Stimulated activated CD8-positive, alpha-beta memory T cell treated with anti-CD3 and anti-CD28 coated beads, Interleukin-7, amount 100 ng/mL, for 4 hours (primary cell): ENCODE measurements at places on chromosomes 13 and 19.

DNA sequence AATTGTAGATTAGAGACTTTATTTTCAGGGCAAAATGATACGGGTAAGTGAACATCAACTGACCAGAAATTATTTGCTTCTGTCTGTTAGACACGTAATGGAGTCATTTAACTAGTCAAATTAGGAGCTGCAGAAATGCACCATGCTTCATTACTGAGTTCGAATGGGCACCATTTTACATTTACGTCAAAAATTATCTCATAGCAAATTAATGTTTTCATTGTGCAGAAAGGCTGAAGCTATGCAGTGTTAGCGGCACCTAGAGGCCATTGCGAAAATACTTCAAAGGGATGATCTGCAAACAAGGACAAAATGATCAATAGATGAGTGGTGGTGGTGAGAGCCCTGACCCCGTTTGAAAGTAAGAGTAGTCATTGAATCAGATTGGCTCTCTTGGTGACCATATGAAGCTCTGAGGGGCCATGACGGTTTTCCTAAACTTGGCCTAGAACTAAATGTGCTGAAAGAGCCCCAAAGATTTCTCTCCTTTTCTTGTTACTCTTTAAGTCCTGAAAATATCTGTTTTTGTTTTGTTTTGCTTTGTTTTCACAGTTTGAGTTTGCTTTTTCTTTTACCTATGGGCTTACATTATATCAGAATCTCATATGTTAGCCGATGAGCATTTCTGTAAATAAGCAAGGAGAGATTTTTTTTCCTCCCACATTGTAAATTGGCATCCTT is 277.9 kb downstream of the ZNF536 start:
- no peak for DNase-seq

DNA sequence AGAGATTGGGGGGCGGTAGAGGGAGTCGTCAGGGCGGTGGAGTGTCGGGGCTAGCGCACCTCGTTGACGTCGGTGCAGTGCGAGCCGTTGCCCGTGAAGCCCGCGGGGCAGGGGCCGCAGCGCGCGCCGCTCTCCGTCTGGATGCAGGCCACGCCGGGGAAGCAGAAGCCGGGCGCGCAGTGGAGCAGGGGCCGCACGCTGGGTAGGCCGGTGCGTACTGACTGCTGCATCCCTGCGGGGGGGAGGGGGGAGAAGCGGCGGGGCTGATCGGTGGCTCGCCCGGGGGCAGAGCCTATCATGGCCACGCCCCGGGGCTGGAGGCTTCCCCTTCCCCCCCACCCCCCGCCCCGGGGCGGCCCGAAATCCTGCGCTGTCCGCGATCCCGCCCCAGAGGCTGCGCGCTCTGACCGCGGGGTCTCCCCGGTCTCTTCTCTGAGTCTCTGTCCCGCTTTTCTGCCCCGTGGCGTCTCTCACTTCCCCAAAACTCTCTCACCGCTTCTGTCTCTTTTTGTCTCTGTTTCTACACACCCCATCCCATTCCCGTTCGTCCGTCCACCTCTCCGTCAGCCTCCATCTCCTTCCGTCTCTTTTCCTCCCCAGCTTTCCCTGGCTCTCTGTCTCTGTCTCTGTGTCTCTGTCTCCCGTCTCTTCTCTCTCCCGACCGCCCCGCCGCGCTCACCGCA is 1.1 kb downstream of the COMP start:
- no peak for DNase-seq

DNA sequence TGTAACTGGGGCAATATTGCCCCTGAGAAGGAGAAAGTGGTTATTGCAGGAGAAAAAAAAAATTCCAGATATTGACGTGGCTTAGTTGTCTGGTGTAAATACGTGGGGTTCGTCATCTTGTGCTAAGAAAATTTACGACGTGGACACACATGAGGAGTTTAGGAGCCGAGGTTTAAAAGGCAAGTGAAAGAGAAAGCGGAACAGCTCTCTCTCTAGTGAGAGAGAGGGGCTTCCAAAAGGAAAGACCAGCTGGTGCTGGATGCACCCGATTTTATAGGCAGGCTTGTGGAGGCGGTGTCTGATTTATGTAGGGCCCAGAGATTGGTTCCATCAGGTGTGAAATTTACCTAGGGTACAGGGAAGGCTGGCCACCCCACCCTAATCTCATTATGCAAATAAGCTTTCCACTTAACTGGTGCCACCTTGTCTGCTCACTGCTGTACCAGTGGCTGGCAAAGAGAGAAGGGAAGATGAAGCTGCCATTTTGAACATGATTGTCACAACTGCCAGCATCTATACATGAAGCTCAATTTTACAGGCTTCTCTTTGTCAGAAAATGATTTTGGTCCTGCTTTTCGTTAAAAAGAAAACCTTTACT is 845.1 kb downstream of the DACH1 start:
- no peak for DNase-seq

- DNase-seq = no peak
These were observed 70.6 kb upstream of the TEX29 start for GRCh38 chr13:111249637-111250360.

GRCh38 chr13:108780706-108781105 is 151.3 kb downstream of the MYO16 start:
- no peak for DNase-seq

- no peak for DNase-seq
These were observed 126.8 kb upstream of the CACNA1A start for GRCh38 chr19:13633109-13633508.

GRCh38 chr13:76610819-76611415 is 275.3 kb downstream of the KCTD12 start:
- DNase-seq = no peak

DNA sequence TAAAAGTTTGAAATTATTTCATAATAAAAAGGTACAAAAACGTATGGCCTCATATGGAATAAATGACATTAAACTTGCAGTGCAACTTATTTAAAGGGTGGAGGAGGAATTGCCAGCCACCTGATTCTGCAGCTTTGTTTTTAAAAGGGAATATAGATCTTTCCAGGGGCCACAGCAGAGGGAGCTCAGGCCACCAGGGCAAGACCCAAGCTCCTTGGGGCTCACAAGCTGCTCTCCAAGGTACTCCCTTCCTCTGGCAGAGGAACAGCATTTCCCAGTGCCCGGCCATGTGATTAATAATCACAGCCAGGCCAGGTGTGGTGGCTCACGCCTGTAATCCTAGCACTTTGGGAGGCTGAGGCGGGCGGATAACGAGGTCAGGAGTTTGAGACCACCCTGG is 6.2 kb downstream of the ACOD1 start:
- no peak for DNase-seq

- DNase-seq = no peak
These were observed 29.5 kb downstream of the COMP start for GRCh38 chr19:18761531-18762110.

DNA sequence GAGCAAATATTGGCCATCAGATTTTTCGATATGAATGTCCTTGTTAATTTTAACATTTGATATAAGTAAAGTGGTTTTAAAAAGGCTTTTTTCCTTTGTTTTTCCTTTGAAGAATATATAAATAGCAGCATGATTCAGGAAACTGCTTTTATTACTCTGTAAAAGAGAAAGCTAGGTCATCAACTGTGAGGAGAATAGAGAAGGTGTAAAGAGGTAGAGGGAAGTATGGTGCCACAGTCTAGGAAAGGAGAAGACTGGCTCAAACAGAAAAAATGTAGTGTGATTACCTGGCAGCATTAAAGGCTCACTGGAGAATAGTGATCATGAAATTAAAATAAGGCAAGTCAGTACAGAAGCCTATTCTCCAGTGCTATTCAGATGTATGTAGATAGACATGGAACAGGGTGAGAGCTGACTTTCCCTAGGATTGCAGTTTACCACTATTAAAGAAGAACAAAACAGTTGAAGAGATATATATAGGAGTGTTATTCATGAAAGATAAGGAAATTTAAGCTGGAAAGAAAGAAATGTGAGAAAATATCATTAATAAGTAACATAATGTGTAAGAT is 1115.9 kb upstream of the PCDH9 start:
- no peak for DNase-seq

DNA sequence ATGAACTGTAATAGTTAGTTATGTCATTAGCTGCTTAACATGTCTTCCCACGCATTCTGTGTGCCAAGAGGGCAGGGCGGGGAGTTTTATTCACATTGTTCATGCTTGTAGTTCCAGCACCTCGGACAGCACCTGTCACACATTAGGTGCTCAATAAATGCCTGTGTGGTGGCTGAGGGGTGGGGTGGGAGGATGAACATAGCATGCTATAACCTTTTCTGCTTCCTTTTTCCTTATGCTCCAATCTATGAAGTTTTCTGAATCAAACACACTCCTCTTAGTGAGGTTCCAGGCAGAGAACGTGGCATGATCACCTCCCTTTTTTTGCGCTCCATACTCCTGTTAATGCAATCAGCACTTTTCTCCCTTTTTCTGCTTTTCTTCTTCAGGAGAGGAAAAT is 15.8 kb upstream of the PTPRS start:
- no peak for DNase-seq

DNA sequence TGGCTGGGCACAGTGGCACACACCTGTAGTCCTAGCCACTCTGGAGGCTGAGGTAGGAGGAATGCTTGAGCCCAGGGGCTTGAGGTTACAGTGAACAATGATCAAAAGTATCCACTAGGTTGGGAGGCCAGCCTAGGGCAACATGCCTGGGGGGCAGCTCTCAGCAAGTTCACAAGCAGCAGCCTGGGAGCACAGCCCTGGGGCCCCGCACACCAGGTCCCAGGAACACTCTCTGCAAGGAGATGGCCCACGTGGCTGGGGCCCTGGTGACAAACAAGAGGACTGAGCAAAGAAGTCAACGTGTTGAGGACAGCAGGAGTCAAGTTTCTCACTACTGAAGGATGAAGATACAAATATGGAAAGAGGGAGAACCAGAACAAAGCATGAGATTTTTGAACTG is 39.3 kb downstream of the ABCC4 start:
- no peak for DNase-seq

DNA sequence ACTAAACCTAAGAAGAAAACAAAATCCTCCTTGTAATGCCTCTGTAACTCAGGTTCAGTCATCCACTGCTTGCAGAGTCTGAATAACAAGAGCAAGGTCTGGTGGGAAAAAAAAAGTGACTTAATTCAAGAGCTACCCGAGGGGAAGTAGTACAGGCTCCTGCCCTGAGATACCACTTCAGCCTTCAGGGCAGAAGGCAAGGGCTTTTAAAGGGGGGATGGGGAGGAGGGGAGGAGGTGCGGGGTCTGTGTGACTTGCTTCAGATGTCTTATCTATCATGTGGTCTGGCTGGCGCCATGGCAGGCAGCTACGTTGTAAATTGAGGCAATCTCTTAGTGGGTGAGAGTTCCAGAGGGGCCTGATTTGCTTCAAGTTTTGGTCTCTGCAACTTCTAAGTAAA is 66.7 kb downstream of the LRRC63 start:
- no peak for DNase-seq

- DNase-seq = no peak
These were observed 58.3 kb downstream of the ZMYM2 start for GRCh38 chr13:20016649-20017364.

- DNase-seq = no peak
These were observed 5.4 kb downstream of the MTMR6 start for GRCh38 chr13:25281935-25282332.

DNA sequence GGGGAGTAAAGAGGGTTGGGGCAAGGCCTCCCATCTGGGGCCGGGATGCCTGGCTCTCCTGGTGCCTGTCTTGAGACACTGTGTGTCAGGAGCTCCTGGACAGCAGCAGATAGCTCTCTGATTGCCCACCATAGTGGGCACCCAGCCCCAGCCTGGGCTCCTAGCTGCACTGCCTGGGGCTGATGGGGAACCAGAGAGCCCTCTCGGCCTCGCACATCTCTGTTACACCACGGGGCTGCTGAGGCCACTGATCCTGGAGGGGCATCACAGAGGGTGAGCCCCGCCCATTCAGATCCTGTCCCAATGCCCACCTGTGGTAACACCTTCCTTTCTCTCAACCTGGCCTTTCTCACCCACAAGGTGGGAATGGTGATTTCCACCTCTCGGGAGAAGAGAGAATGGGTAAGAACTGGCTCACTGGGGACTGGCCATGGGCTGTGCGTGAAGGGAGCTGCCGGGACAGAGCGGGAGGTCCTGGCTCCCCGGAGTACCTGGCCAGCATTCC is 135.9 kb downstream of the URI1 start:
- DNase-seq = no peak

DNA sequence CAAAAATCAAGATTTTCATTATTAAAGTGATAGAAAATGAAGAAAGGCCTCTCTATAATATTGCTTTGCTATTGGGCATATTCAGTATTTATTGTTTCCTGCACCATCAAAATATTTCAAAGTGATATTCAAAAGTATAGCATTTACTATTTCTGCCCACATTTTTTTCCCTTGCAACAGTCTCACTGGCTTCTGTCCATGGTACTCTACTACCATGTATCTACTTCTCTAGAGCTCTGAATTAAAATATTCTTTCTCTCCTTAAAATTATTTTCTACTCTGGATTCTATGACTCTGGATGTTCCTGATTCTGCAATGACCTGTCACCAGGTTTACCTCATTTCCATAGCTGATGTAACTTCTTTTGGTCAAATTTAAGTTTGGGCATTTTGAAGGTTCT is 1508.3 kb upstream of the PRR20A start:
- no peak for DNase-seq

GRCh38 chr13:105219651-105220050 is 1315.8 kb downstream of the EFNB2 start:
- DNase-seq = no peak

DNA sequence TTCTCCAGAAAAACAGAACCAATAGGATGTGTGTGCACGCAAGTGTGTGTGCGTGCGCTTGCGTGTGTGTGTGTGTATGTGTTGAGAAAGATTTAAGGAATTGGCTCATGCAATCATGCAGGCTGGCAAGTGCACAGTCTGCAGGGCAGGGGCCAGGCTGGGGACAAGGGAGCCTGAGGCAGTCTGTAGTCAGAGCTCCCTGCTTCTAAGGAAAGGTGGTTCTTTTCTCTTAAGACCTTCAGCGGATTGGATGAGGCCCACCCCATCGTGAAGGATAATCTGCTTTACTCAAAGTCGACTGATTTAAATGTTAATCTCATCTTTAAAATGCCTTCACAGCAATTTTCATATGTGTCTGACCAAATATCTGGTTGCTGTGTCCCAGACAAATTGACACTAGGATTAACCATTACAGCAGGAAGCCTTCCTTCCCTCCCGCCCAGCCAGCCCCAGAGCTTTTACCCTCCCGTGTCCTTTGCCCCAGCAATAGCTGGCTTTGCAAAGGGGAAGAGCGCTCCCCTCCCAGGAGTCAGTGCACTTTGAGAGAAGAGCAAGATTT is 15.0 kb upstream of the NAXD start:
- DNase-seq = no peak

DNA sequence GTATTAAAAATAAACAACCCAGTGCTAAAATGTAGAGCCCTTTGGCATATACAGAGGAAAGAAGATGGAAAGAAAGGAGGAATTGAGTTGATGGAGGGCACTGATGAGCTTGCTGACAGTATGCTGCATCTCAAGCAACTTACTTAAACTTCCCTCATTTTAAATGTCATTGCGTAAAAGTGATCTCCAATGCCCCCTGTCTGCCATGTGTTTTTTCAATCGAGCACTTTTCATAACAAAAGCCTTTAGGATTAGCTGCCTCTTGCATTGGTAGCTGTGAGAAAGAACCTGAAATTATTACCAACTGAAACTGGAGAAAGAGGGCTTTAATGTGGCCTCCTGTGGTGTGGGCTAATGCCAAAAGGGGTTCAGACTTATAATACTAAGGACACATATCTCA is 541.6 kb downstream of the SUCLA2 start:
- DNase-seq = no peak
